Jurkat, Clone E6-1 (cell line): ENCODE measurements at places on chromosomes 5 and 9.

GRCh38 chr9:6852243-6852963, 94.6 kb downstream of the KDM4C start:
- no peak for DNase-seq

- no peak for DNase-seq
Observed at GRCh38 chr5:139820130-139820529, 24.5 kb downstream of the PSD2 start.

- no peak for DNase-seq
Observed at GRCh38 chr5:180380441-180380840, 27.3 kb upstream of the GFPT2 start.

DNA sequence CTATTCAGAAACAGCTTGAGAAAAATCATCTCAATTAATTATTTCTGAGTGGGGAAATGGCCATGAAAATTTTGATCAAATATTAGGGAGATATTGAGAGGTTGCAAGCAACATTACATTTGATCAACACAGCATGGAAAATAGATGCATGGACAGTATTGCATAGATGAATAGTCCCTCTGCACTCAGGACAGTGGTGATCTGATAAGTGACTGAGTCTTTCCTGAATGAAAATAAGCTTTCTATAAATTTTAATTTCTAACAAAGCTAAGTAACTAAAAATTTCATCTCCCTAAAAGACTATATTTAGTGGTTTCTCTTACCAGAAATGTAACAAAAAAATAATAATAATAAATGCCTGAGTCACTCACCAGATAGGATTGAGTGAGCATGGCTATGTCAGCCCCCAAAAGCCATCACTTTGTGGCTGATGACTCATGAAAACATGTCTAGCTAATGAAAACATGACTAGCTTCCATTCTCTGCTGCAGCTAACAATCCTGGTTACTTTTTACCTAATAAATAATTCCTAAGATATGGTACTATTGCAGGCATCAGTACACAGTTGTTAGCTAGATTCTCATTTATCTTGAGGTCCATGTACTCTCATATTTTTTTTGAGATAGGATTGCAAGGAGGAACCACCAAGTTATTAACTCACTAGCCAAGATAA, 1294.8 kb upstream of the ACO1 start:
- DNase-seq: no peak

DNA sequence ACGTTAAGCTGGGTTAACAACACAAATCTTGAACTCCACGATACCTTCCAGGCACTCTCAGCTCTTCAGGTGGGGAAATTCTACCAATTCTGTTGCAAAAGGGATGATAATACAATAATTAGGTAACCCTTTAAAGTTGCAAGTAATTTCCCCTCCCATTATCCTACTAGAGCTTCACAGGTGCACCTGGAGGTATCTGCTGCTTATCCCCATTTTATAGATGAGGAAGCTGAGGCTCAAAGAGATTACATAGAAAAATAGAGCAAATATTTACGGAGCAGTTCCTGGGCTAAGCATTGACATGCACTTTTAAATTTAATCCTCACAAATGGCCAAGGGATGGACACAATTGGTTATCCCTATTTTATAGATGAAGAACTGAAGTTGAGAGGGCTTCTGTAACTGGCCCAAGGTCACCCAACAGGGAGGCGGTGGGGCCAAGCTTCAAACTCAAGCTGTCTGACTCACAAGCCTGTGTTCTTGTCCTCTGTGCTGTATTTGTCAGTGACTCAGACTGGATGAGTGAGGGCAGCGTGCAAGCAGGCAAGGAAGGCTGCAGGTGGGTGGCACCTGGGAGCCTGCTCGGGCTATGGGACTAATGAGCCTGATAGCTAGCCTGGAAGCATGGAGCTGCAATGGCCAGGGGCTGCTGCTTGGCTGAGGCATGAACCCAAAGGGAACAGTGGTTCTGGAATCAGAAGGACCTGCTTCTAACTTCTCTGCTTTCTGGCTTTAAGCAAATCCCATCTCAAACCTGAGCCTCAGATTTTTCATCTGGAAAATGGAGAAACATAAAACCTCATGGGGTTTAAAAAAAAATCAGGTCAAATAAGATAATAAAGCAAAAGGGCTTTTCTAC, 105.5 kb downstream of the PDE6A start:
- DNase-seq: no peak

GRCh38 chr5:56350597-56351170, 117.6 kb upstream of the ANKRD55 start:
- DNase-seq: no peak

GRCh38 chr9:107147134-107147533, 135.9 kb upstream of the RAD23B start:
- DNase-seq: no peak

GRCh38 chr5:72878854-72879253, 62.4 kb downstream of the TNPO1 start:
- no peak for DNase-seq

DNA sequence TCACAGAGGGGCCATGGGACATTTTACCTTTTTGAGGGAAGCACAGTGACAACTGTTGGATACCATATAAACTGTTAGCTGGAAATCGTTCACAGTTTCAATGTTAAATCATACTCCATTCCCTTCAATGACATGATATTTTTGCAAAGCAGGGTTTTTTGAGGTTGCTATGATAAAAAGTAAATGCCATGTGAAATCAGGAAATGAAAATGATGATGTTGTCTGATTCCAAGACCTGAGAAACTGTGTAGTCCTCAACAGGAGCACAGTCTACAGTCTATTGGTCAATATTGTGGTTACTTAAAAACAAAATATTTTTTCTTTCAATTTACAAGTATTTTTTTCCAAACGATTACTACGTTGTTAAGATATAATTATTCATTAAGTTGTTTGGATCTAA, 24.0 kb upstream of the ADAM19 start:
- no peak for DNase-seq

DNA sequence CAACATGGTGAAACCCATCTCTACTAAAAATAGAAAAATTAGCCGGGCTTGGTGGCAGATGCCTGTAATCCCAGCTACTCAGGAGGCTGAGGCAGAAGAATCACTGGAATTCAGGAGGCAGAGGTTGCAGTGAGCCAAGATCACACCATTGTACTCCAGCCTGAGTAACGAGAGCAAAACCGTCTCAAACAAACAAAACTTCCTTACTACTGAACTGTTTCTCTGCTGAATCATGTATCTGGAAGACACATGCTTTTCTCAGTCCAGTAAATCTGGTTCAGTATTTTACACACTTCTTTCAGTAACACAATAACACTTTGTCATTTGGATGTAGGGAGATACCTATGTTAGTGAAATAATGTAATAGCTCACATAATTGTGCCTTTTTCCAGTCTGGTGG, 7.9 kb downstream of the TRMT10B start:
- no peak for DNase-seq

GRCh38 chr9:90878562-90878961, 76.9 kb downstream of the SYK start:
- DNase-seq: no peak

GRCh38 chr9:14343261-14344031, 29.5 kb upstream of the NFIB start:
- no peak for DNase-seq

- DNase-seq: no peak
Observed at GRCh38 chr5:174610968-174611367, 113.4 kb upstream of the MSX2 start.

GRCh38 chr5:66655395-66656324, 59.5 kb downstream of the MAST4 start:
- no peak for DNase-seq

DNA sequence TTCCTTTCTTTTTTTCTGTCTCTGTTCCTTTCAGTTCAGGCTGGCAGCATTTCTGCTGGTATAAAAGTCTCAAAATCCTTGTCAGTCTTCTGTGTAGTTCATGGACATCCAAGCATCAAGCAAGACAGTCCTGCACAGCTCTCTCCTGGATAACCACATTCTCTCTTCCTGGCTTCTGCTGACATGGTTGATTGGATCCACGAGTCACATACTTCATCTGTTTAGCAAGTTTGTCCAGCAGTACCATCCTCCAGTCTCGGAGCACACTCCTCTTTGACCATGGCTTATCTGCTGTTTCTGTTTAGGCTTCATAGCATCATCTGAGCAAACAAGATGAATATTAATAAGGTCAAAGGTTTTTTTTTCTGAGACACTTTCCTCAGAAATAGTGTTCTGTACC, 220.8 kb downstream of the KDM4C start:
- no peak for DNase-seq

- DNase-seq: no peak
Observed at GRCh38 chr9:95422650-95423049, 94.1 kb downstream of the PTCH1 start.

DNA sequence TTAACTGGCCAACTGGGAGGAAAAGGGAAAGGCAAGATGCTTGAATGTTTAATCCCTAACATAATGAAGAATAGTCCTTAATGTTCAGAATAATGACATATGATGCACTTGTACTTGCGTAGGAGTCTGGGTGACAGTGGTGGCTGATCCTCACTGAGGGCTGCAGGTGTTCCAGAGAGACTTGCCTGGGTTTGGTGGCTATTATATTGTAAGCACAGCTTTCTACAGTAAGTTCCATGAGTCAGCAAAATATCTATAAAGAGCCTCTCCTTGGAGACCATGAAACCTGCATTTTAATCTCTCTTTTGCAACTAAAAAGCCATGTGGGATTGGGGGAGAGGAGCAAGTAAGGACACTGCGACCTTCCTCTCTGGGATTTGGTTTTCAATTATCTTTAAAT, 1.9 kb upstream of the NPR2 start:
- no peak for DNase-seq

- no peak for DNase-seq
Observed at GRCh38 chr9:89779405-89780203, 174.8 kb downstream of the GADD45G start.

GRCh38 chr5:91707521-91707841, 324.4 kb upstream of the ARRDC3 start:
- DNase-seq: no peak

- no peak for DNase-seq
Observed at GRCh38 chr9:113931777-113932176, 55.7 kb downstream of the ZNF618 start.

GRCh38 chr5:100827481-100827889, 75.6 kb downstream of the ST8SIA4 start:
- DNase-seq: no peak

- DNase-seq: no peak
Observed at GRCh38 chr9:133998915-133999595, 6.9 kb upstream of the VAV2 start.

DNA sequence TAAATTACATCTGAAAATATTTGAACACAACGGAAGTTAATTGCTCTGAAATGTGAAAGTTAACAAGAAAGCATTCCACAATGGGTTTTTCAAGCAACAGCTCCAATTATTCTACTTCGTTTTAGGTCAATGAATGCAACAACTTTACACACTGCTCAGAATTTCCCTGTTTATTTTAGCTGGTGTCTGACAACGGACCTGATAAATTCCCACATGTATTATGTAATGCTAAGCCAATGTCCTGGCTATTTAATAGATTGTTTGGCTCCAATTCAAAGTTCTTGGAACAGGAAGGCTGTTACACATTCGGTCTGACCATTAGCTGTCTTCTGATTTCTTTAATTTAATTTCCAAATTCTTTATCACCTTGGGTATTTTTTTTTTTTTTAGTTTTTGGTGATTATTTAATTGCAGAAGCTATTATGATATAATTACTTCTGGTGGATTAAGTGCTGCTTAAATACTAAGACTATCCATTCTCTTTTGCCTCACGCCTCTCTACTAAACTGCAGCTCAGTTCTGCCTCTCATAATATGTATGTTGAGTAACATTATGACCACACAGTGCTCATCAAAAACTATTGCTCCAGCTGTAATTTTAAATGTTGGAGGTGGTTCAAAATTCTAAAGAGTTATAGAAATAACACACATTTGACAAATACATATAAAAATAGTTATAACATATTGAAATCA, 57.9 kb downstream of the MEF2C start:
- DNase-seq: no peak

DNA sequence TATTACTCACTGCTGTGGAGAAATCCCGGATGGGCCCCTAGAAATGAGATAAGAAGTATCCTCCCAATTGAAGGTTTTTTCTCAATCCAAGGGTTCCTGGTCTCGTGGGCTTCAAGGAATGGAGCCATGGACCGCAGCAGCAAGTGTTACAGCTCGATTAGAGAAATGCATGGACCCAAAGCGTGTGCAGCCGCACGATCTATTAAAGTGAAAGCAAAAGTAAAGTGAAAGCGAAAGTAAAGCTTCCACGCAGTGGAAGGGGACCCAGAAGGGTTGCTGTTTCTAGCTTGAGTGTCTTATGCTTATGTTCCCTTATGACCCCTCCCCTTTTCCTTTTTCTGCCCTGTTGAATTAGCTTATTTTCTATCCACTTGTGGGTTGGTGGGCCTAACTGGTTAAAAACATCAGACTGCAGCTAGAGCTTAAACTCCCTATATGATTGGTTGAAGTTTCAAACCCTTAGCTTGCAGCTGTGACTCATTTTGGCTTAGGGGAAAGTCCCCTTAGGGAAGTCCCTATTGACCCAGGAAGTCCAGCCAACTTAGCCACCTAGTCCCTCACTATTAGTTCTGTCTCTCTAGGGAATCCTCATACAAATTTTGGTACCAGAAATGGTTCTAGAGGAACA, 1111.8 kb downstream of the TAF11L14 start:
- DNase-seq: peak; percentile 83

GRCh38 chr5:118692811-118693342, 295.5 kb downstream of the DTWD2 start:
- DNase-seq: no peak
